GM12891 (cell line): ENCODE measurements at places on chromosomes 6 and 20.

GRCh38 chr6:147522597-147522996 is 14.1 kb downstream of the SAMD5 start:
- DNase-seq: no peak

DNA sequence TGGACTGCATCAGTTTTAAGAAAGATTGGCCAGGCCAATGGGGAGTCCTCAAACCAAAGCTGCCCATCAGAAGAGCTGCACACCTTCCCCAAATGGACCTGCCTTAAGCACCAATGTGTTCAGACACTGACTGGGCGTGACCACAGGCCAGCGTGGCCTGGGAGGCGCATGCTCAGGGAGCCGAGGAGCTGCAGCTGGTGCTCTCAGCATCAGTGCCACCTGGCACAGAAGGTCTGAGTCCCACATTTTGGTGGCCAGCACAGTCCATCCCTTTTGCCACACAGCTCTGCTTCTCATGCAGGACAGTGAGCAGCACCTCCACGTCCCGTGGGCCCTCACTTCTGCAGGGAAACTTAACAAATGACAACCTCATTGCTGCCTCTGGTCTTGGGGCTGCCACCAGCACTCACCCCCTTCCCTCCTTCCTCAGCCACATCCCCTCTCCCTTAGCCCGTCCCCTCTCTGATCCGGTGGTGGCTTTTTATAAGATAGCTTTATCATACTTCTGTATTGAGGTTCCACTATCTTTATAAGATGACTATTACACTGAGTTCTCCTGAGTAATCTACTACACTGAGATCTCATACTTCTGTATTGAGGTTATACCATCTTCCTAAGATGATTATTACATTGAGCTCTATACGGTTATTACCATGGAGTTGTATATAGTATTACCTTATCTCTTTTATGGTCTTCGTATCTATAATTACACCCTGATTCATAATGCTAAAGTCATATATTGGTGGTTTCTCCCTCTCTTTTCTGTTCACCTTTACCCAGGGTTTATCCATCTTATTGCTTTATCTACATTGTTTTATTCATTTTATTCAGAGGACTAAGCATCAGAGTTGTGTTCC is 109.1 kb downstream of the TOX2 start:
- no peak for DNase-seq

DNA sequence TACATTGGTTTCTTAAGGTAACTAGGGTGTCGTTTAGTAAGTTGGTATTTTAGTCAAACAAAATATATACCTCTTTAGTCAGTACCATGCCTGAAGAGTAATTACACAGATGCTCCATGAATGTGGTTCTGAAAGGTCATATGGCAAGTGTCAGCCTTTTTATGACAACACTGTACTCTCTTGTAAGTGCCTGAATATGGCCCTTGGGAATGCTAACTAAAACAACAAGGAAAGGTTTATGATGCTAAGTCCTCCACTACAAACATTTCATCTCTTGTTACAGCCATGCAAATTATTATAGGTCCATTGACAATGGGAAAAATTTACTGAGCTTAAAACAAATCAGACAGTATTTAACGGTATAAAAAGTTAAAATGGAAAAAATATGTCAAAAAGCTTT is 39.0 kb upstream of the SUPT3H start:
- no peak for DNase-seq

- DNase-seq: no peak
These were observed 88.9 kb downstream of the COL12A1 start for GRCh38 chr6:75116946-75117345.

- DNase-seq: no peak
These were observed 146.9 kb downstream of the KHDC1L start for GRCh38 chr6:73078333-73078862.

- DNase-seq: no peak
These were observed 28.9 kb upstream of the SCGN start for GRCh38 chr6:25623065-25623464.

DNA sequence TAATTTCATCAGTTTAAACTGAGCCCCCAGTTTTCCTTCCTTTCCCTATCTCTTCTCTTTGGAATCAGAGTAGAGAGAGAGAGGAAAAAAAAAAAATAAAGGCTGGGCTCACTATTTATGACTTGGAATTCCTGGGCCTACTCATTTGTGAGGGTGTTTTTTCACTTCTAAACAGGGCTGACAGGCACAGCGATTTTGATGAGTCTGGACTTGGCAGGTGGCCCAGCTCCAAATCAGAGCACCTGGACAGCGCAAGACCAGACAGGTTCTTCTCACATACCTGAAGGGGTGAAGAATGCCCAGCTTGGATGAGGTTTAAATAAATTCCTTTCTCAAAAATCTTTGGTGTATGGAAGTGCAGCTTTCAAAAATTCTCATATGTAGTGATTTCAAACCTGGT is 122.2 kb downstream of the KIF13A start:
- DNase-seq: no peak

DNA sequence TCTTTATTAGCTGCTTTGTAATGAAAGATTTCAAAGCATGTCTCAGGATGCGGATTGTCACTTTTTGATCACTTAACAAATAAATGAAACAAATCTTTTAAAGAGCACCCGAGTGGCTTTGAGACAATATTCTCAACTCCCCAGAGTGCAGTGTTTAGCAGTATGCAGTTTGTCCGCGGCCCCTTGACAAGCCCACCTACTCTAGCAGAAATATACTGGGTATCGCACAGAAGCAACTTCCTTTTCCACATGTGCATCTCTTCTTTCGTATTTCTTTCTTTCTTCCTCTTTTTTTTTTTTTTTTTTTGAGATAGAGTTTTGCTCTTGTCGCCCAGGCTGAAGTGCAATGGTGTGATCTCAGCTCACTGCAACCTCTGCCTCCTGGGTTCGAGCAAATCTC is 84.5 kb upstream of the FAM184A start:
- DNase-seq: no peak

DNA sequence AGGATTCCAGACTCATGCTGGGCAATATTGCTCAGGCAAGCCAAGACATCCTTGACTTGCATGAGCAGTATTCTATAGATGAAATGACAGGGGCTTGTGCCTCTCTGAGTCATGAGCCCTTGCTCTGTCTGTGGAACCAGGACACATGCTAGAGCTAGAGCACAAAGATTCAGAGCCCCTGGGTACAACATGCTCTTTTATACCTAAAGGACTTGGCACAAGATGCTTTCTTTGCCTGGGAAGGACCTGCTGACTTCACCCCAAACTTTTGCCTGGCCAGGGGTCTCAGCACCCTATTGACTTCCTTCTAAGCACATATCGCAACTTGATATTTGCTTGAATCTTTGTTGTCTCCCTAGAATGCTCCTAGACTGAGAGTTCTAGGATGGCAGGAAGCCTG is 27.4 kb downstream of the TGM6 start:
- DNase-seq: no peak

DNA sequence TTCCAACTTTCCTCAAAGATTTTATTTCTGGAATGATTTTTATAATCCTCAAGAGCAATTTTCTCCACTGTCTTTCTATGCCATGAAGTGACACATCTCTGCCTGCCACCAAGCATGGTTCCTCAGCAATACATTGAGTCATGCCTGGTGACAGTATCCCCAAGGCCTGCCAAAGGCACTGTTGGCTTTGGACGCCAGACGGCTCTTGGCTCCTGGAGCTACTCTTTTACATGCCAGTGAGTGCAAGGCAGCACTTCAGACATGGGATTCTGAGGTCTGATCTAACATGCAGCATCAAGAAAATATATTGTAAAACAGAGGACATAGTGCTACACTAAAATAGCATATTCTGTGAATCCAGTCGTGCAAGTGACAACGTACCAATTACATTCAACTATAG is 20.1 kb upstream of the PLEKHG1 start:
- no peak for DNase-seq

GRCh38 chr20:47795214-47795907 is 10.1 kb upstream of the SULF2 start:
- no peak for DNase-seq

GRCh38 chr20:37347891-37348791 is 2.2 kb downstream of the SRC start:
- no peak for DNase-seq

DNA sequence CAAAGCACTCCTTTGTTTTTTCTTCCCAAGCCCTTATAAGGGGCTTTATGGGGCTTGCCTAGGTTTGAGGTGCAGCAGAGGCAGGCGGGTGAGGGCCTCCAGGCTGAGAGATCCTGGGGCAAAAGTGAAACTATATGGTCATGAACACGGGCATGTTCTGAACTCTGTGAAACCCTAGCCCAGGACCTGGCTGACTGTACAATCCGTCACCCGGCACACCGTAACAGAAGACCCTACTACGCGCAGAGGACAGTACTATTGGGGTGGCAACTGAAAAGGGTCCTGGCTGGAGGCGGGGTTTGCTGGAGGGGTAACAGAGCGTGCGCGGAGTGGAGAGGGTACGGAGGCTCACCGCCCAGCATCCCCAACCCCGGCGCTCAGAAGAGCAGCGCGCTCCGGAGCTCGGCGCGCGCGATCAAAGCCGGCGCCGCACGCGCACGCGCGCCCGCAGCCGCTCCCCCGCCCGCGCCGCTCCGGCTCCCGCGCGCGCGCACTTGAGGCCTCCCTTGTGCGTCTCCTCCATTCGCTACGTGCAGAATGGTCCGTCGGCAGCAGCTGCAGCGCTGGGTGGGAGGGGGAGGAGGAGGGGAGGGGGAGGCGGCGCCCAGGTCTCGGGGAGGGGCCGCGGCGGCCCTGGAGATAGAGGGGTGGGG is 54.2 kb downstream of the MRPL14 start:
- peak; percentile 85 for DNase-seq

DNA sequence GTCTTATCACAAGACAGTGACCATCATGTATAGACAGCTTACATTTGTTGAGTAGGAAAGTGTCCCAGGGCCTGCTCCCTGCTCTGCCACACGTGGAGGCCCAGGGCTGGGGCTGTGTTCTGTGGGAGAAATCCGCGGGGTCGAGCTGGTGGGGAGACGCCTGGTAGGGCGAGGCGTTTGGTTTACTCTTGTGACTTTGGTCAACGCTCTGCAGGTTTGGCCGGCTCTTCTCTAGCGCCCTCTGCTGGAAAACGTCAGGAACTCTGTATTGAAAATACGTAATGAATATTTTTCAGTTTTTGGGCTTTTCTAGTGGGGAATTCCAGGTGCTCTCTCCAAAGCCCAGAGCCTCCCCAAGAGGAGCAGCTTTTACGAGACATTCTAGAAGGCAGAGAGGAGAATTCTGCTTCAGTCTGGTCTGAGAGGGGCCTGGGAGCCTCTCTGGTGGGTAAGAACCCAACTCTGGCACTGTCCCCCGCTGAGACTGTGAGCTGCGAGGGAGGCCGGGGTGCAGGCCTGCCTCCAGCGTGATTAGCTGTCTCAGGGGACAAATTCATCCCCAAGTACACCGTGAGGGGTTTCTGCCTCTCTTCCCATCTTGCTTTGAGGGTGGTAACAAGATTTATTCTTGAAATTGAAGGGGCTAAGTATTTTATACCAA is 112.6 kb upstream of the RALGAPA2 start:
- peak; percentile 68 for DNase-seq

GRCh38 chr20:4328541-4328940 is 313.2 kb upstream of the RNF24 start:
- DNase-seq: no peak

DNA sequence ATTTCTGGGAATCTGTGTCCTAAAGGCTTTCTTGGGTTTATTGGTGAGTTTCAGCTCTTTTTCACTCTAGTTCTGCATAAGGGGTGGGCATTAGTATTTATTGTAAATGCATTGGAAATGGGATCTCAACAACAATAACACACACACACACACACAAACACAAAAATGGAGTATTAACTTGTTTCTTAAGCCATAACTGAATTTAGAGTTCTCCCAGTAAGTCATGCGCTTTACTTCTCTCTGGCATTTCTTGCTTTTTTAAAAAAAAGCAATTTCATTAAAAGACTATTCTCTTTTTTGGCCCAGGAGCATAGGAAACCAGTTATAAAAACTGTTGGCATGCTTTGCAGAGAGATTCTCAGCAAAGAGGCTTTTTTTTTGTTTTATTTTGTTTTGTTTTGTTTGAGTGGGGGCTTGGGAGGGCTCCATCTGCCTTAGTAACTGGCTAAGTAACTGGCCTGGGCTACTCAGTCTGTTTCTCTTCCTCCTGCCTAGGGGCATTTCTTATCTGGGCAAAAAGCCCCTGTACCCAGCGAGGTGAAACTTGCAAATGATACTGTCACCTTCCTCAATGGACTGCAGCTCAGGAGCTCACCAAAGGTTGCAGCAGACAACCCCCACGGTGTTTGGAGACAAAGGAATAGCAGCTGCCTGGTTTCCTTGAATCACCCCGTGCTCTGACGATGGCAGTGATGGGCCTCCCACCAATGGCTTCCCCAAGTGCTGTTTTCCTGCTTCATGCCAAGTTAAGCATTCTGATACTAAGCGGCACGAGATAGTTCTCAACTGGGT is 128.5 kb downstream of the BCAS1 start:
- DNase-seq: no peak

- no peak for DNase-seq
These were observed 4.5 kb downstream of the TP53INP2 start for GRCh38 chr20:34708621-34709043.
